Amygdala (tissue), 56 donors: ENCODE measurements at places on chromosomes 1 and 21.

DNA sequence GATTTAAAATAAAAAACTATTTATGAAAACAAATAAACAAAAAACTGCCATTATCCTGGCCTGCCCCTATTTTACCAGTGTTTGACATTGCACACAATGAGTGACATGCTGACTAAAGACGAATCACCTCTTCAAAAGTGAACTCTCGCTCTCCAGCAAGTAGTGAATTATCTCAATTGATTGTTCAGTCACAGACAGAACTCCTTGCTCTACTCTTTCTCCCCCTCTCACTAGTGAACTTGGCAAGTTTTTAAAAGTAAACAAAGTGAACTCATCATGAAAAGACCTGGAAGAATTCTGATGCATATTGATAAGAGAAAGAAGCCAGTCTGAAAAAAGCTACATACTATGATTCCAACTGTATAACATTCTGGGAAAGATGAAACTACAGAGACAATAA, 4.7 kb upstream of the C1orf52 start:
- DNase-seq, result no peak

- DNase-seq, result no peak
These were observed 29.2 kb downstream of the MAN1C1 start for GRCh38 chr1:25645637-25646400.

DNA sequence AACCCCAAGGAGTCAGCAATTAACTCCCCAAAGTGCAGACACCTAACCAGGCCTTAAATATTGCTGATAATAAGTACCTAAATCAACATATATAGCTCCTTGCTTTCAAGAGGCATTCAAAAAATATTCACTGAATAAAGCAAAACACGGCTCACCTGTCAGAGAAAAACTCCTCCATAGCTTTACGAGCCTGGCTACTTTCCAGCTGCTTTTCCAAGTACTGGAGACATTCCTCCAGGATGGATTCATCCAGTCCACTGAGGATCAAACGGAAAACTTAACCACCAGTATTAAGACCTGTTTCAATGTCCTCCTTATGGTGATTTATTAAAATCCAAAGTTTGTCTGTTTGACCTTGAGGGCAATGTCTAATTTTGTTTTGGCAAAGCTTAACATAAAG, 44.6 kb downstream of the UBR4 start:
- DNase-seq, result no peak

DNA sequence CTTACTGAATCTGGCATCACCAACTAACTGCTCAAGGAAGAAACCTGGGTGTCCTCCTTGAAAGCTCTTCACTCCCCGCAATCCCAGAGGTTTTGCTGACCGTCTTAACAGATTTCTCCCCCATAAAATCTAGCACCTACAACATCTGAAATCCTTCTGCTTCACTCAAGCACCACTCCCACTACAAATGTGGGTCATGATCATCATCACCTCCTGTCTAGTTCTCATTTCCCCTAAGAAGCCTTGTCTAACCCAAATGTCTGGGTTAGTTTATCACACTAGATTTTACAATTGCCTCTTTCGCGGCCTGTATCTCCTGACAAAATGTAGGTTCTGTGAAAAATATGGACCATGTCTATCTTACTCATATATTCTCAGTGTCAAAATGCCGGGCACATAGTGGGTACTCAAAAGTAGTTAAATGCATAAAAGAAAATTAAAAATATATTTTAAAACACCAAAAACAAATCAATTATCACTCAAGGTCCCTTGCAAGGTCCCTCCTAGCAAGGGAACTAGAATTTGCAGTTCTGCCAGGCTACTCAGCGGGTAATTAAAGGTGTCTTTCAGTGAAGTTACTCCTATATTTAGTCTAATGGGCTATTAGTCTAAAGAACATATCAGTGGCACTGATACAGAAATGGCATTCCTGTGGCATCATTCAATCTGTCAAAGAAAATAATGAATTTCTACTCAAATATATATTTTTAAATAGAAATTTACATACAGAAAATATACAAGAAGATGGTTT, 19.6 kb downstream of the C21orf91 start:
- no peak for DNase-seq

DNA sequence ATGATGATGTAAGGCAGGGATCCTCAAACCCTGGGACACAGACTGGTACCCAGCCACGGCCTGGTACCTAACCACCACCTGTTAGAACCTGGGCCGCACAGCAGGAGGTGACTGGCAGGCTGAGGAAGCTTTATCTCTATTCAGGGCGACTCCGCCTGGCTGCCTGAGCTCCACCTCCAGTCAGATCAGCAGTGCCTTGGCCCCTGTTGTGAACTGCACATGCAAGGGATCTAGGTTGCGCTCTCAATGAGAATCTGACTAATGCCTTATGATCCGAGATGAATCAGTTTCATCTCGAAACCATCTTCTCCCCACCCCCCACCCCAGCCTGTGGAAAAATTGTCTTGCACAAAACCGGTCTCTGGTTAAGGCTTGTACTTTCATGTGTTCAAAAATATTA, 4.2 kb downstream of the RNPC3 start:
- no peak for DNase-seq

DNA sequence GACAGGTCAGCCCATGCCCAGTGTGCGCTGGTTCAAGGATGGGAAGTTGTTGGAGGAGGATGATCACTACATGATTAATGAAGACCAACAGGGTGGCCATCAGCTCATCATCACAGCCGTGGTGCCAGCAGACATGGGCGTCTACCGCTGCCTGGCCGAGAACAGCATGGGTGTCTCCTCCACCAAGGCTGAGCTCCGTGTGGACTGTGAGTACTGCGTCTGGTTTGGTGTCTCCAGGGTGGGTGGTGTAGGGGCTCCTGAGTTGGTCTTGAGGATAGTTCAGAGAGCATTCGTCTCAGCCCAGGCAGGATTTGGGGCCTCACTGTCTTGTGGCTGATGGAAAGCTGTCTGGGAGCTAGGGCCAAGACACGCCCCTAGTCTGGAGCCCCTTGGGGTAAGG, 83.2 kb downstream of the TRIM11 start:
- DNase-seq, result no peak

GRCh38 chr21:40840401-40841125, 6.4 kb downstream of the DSCAM start:
- DNase-seq, result no peak

- no peak for DNase-seq
These were observed 65.9 kb upstream of the GADD45A start for GRCh38 chr1:67619080-67619479.

DNA sequence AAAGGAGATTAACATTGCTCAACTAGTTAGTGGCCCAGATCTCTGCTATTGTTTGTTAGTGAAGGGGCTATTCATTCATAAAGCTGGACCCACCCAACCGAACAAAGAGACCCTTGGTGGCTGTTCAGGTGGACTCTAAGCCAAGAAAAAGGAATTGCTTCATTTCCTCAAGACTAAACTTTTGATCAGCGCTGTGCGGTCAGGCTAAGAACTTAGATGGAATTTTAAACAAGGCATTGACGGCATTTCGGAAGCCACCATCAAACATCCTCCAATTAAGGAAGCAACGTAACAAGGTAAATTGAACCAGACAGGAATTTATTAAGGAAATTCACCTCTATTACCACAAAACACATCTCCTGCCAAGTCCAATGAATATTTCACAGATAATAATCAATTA, 19.9 kb upstream of the SHCBP1L start:
- DNase-seq, result no peak

DNA sequence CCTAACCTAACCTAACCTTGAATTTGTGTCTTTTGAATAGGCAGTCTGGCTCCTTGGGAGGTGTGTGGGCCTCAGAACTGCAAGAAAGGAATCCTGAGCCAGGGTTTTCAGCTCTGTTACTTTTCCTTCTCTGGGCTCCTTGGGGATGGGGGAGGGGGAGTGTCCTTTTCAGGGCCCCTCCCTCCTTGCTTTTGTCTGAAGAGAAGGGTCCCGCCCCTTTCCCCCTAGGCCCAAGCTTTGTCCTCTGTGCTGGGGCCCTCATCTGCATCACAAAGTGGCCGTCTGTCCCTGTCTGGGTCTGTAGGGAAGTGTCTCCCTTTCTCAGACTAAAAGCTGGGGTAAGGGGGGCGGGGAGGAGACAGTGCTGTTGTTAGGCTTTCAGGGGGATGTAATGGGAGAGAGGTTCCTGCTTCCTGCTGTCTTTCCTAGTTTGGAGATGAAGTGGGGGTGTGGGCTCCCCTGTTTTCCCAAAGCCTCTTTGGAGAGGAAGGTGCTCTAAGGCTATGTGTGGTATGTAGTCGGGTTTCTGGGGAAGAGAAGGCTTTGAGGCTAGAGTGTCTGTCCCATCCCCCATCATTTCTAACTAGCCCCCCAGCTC, 3.1 kb downstream of the AGO1 start:
- DNase-seq, result no peak

DNA sequence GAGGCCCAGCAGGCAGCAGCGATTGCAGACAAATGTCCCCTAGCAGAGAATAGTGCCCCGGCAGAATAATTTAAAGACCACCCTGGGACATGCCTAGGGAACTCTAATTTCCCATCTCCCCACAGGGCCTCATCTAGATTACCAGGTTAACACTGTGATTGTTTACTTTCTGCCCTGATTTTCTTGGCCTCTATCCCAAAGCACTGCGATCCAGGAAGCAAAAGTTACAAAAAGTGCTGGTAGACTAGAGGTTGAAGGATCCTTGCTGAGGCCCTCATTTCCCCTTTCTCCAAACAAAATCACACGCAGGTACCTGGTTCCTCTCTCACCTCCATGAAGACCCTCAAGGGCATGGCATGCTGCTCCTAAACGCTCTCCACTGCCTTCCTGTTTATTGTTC, 229.7 kb downstream of the C1orf94 start:
- DNase-seq, result no peak

DNA sequence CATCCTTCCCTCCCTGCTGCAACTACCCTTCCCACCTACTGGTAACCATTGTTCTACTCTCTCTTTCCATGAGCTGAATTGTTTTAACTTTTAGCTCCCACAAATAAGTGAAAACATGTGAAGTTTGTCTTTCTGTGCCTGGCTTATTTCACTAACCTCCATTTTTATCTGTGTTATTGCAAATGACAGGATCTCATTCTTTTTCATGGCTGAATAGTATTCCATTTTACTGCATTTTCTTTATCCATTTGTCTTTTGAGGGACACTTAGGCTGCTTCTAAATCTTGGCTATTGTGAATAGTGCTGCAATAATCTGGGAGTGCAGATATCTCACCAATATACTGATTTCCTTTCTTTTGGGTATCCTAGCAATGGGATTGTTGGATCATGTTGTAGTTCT, 80.6 kb downstream of the NOS1AP start:
- no peak for DNase-seq

DNA sequence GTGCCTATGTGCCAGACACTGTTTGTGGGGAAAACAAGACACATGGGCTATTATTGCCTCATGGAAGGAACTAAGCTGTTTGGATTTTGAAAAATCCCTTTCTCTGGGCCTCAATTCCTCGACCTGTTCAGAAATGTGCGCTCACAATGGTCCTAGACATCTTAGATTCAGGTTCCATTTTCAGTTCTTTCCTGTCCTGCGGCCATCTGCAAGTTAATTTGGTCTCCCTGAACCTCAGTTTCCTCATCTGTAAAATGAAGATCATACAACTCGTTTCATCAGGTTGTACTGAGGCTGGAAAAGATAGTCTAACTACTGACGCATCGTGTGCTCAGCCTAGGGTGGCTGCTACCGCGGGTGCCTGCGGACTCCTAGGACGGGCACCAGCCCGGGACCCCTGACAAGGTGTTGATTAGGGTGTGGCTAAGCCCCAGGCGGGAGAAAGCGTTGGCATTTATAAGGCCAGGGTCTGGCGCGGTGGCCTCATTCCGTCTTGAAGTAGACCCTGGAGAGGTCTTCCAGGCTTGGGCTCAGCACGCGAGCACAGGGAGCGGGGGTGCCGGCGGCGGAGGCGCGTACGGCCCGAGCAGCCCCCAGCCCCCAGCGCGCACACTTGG, 493 bp upstream of the ELOA start:
- no peak for DNase-seq

DNA sequence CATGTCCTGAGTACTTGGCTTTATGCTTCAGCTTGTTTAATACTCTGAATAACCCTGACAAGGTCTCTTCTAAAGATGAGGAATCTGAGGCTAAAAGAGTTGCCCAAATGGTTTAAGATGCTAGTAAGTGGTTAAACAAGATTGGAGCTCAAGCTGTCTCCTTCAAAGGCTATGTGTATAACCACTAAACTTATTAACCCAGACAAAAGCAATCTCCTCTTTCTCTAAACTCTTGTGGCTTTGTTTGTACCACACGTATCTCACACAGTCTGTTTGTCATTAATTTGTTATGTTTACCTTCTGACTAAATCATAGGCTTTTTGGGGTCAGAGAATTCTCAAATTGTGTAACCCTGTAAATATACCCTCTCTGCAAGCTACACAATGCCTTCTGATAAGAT, 89.9 kb downstream of the HMCN1 start:
- DNase-seq, result no peak

GRCh38 chr1:152328801-152329391, 3.9 kb upstream of the FLG start:
- no peak for DNase-seq

DNA sequence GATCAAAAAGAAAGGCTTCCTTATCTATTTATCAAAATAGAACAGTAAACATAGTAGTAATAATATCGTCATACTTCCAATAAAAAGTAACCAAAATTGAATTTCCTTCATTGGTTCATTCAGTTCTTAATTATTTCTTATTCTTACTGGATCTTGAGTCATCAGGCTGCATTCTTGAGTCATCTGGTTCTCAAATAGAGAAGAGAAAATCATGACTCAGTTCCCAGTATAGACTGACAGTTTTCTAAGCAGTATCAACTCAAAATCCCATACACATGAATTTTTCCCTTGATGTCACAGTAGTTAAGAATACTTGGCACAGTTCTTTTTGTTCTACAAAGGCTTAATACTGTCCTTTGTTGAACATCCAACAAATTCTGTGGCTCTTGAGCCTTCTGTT, 626.9 kb upstream of the ADGRL4 start:
- DNase-seq, result no peak

DNA sequence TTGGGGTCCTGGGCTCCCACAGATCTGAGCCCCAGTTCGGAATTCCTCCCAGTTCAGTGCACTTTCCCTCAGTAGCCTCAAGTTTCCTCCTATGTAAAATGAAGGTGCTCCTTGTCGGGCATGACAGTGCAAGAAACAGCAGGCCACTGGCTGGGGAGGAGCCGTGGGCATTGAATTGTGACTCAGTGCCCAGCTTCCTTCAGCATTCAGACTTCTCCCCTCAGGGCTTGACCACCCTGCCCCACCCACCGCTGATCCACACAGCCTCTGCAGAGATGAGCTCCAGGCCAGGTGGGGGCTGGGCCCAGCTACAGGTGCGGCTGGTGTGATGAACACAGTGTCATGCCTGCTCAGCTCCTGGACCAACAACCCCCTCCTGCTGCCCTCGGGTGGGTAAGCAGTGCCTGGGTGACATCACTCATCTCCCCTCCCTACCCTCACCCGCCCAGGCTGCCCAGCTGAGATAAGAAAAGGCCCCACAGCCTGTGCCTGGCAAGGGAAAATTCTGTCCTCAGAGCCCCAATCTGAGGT, 4.9 kb downstream of the MOB3C start:
- DNase-seq, result no peak

GRCh38 chr1:7420098-7420445, 351.0 kb upstream of the VAMP3 start:
- DNase-seq, result no peak
